ENCODE measurements at places on chromosomes 2 and 18.

DNA sequence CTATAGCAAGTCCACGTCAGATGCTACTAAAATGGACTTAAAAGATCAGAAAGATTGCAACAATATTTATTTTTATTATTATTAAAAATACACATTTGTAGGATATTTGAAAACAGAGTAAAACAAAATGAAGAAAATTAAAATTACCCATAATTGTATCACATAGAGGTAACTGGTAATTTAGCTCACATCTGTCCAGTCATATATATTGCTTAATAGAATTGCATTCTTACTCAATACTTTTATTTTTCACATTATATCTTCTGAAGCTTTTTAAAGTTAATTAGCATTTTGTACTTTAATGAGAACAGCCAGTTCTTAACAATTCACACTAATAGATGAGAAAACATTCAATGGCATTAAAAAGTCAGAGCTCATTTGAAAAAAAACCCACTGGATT lies 11.5 kb upstream of the RNF144A start:
- DNase-seq, result no peak

DNA sequence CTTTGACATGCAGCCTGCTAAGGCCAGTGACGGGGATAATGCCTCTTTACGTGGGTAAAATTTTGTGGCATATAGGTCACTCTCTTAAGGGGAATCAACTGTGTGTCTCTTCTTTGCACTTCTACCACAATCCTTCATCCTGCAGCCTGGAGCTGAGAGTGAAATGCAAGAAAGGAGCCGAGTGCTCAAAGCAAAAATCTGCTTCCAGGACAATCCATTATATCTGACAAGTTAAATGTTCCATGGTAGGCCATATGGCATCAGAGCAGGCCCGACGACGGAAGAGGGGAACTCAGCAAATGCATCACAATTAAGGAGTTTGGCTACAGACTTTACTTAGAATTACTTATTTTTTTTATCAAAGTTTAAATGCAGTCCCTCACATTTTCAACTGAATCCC lies 171.2 kb downstream of the TCF4 start:
- DNase-seq, result no peak

GRCh38 chr2:153864022-153864421 lies 7.7 kb upstream of the GALNT13 start:
- no peak for DNase-seq

DNA sequence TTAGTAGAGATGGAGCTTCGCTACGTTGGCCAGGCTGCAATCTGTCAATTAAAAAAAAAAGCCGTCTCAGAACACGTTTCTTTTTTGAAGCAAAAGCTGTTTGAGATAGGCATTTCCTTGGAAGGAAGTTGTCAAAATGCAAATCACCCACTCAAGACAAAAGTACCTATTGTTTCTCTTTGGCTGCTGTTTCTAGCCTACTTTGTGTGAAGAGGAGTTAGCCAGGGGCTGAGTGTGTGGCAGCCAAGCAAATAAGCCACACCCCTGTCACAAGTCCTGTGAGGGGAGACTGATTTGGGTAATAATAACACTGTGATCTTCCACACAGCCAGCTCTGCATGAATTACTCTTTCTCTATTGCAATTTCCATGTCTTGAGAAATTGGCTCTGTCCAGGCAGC lies 47.4 kb upstream of the CDCA7 start:
- DNase-seq, result no peak

DNA sequence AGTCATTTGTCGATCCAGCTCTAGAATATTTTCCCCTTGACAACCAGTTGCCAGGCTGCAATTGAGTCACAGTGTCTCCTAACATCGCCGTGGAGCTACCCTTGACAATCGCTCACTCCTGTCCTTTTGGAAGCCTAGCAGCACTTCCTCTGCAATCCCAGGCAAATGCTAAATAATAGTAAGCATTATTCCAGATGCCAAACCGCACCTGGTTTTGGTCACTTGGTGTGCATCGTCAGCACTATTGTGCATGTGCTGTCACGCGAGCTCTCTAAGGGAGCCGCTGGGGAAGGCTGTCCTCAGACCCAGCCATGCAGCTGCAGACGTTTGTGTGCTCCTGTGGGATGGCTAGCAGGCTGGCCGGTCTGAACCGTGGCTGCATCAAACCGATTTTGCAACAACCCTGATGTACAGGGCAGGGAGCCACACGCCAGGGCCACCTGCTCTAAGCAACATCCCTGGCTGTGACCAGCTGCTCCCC lies 549.5 kb upstream of the ID2 start:
- no peak for DNase-seq

DNA sequence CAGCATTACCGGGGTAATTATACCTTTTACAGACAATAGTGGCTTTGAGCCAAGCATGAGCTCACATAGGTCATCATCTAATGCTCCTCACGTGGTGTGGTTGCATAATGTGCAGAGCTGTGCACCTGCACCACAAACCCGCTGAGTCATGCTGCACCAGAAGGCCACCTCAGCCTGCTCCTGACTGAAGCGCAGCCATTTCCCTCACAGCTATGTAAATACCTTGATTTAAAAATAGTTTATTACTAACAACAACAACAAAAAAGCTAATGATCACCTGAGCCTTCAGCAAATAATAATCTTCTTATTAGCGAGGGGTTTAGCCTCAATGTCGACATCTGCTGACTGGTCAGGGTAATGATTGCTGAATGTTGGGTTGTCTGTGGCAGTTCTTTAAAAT lies 238.8 kb downstream of the MBD5 start:
- DNase-seq, result peak; percentile 45

GRCh38 chr2:233075141-233075965 lies 15.2 kb downstream of the INPP5D start:
- no peak for DNase-seq

DNA sequence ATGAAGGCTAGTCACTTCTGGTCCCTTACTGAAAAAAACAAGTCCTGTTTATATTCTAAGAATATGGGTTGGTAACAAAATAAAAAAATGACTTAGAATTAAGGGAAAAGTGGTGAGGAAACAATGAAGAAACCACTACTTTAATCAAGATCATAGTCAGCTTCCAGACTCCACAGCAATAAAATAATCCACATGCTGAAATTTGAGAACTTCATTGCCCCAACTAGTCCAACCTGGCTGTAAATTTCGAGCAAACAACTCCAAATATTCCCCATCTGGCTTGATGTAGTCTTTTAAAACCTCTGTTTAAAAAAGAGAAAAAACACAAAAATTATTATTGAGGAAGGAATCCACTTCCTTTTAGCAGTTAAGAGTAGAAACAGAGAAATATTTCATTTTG lies 32.5 kb downstream of the METTL4 start:
- no peak for DNase-seq

Measured in A549 (cell line).